NCI-H345 (cell line): ENCODE measurements at places on chromosomes 7 and 10.

GRCh38 chr7:157613575-157614322 is 276.9 kb downstream of the DNAJB6 start:
- DNase-seq: no peak

- DNase-seq: no peak
Measured at GRCh38 chr10:5565205-5565545, 40.4 kb downstream of the CALML3 start.

DNA sequence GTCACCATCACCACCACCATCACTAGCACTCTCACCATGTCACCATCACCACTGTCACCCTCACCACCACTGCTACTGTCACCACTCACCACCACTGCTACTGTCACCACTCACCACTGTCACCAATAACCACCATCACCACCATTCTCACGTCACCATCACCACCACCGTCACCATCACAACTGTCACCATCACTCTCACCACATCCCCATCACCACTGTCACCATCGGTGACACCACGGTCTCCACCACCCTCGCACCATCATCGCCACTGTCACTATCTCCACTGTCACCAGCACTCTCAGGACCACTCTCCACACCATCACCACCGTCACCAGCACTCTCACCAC is 130.4 kb downstream of the MAD1L1 start:
- DNase-seq: no peak

DNA sequence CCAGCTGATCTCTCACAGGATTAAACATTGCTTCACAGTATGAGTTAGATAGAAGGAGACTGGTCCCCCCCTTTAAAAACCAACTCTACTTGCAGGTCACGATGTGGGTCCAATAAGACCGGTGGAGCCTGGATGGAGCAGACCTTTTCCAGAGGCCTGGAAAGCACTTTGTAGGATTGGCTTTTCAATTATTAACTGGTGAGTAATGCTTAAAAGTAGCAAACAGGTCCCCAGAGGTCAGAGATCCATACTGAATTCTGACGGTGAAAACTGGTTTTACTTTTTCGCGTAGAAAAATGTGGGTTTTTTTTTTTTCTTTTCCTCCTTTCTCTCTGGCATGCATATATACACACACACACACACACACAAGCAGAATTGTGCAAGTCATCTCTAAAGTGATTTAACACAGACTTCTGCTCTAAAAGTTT is 74.9 kb upstream of the OGDHL start:
- DNase-seq: no peak

DNA sequence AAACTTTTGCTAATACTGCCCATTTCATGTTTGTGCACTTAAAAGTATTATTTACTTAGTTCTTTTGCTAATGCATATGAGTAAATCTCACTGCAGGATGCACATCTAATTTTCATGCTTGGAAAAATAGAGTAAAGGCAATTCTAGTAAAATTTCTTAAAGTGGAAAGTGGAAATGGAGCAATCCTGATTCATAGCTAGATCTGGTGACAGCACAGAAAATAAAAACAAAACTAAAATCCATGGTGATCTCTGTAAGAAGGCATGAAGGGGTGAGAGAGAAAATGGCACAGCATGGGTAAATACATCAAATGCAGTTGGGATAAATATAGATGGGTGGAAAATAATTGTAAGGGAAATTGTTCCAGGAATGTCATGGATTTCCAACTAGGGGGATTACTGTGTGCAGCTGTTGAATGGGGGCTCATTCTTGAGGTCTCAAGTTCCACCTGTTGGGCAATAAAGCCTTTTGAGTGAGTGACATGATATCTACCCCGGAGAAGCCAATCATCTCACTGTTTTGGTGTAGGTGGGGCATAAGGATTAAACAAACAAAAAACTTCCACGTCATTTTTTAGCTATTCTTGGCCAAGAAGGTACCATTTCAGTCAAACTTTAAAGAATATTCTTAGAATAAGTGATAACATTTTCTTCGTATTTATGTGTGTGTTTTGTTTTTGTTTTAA is 1.7 kb upstream of the MCU start:
- DNase-seq: no peak
